Activated CD4-positive, alpha-beta T cell treated with anti-CD3 and anti-CD28 coated beads, Interleukin-2, amount 50 U/mL, for 24 hours (primary cell): ENCODE measurements at places on chromosomes 2 and 18.

GRCh38 chr2:100835006-100835659, 15.2 kb downstream of the NPAS2 start:
- DNase-seq = no peak

GRCh38 chr18:77650799-77651385, 401.2 kb downstream of the GALR1 start:
- peak; percentile 21 for DNase-seq

GRCh38 chr2:215615803-215616174, 179.9 kb upstream of the FN1 start:
- no peak for DNase-seq

DNA sequence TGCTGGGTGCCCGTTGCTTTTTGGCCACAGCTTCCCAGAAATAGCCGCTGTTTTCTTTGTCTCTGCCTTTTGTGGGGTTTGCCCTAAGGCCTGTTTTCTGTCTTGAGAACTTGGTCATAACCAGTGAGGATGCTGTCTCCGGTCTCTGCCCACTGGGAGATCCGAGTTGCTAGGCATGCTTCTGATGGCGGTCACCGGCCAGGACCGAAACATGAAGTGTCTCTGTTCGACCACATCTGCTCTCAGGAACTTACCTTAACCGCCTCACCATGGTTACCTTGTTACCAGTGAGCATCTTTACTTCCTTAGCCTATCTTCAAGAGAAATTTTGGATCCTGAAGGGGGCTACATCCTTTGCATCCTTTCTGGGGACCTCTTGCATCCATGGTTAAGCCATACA, 91.9 kb downstream of the RTP5 start:
- no peak for DNase-seq

DNA sequence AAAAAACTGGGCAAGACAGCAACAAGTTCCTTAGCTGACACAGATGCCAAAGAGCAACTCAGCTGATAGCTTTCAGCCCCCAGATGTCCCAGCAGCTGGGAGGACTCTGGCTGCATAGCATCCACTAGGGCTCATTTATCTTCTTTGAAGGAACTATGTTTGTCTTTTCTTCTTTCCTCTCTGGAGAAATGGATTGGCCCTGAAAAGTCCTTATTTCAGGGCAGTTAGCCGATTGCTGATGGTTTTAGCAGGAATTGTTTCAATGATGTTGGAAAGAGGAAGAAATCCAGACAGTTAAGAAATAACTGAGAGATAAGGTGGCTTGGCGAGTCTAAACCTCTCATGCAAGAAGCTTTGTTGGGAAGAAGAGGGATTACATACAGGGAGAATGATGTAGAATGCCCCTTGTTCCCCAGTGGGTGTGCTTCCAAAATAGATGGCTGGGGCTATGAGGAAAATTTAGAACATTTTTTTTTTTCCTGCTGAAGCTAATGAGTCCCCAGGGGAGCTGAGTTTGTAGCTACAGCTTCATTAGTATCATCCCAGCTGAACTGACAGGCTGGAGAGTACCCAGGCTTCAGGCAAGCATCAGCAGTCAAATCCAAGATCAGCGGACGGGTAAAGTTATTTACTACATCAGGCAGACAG, 33.6 kb upstream of the SERPINE2 start:
- DNase-seq = no peak

DNA sequence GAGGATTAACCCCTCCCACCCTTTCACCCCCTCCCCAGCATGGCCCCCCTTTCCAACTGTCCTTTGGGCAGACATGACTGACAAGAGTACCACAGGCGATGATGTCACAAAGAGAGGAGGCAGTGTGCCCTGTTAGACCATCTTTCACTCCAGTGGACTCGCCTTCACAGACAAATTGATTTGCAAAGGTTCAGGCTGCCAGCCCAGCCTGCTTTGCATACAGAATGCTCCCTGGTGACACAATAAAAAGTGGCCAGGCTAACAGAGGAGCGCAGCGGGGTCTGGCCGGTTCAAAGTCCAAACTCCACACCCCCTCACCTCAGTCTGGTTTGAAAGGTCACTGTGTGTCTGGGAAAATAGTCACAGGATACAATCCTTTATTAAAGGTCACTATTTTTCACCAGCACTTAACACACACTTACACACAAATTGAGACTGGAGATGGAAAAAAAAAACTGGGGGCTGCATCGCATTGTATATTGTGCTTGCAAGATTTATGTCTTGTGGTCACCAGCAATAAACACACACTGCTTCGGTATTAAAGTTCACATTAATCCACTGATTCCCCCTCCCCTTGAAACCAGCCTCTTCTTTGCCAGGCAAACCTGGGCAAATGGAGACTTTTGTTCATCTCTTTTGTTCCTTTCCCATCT, 236.9 kb downstream of the BCL11A start:
- no peak for DNase-seq

- no peak for DNase-seq
Observed at GRCh38 chr18:61496374-61496773, 163.1 kb downstream of the CDH20 start.

DNA sequence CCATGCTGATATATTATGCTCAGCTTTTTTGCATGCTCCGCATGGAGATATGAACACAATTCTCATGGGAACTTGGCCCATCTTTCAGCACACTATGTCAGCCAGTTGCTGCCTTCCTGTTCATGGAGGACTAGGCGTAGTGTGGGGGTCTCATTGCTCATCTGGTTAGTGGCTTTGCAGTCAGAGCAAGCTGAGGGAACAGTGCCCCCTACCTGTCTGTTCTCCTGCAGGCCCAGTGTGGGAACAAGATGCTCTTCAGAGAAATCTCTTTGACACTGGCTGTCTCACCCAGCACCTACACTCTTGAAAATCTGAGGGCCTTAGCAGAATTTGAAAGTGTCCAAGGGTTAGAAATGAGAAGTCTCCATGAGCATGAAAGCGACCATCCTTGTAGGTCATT, 47.1 kb downstream of the SPTBN1 start:
- no peak for DNase-seq

- no peak for DNase-seq
Observed at GRCh38 chr2:126302043-126302442, 353.9 kb upstream of the GYPC start.

DNA sequence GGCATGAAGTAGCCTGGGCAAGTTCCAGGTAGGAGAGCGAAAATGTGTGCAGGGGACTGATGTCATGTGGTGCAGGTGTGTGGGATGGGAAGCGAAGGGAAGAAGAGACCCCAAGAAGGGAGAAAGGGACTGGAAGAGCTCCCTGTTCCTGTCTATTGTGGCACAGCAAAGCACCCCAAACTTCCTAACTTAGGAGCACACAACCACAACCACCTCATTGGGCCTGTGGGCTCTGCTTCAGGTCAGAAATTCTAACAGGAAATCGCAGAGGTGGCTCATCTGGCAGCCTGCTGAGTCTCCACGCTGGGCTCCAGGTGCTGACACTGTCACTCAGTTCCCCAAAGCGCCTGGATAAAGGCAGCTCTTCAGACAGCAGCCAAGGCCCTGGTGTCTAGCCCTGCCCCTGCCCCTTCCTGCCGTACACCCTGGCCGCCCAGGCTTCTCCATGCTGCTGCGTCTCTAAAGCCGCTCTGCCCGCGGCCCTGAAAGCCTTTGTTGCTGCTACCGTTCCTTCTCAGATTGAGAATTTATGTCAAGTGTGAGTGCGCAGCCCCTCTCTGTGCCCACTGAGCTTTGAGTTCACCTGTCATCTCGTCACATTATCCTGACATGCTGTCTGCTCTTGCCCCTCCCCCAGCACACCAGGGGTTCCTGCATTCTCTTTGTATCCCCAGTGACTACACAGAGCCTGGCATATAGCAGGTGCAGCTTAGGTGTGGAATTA, 140.2 kb upstream of the BCL2L11 start:
- no peak for DNase-seq

- DNase-seq = no peak
Observed at GRCh38 chr2:119241205-119241532, 17.5 kb downstream of the STEAP3 start.

- DNase-seq = no peak
Observed at GRCh38 chr18:25473008-25473407, 121.0 kb upstream of the ZNF521 start.

DNA sequence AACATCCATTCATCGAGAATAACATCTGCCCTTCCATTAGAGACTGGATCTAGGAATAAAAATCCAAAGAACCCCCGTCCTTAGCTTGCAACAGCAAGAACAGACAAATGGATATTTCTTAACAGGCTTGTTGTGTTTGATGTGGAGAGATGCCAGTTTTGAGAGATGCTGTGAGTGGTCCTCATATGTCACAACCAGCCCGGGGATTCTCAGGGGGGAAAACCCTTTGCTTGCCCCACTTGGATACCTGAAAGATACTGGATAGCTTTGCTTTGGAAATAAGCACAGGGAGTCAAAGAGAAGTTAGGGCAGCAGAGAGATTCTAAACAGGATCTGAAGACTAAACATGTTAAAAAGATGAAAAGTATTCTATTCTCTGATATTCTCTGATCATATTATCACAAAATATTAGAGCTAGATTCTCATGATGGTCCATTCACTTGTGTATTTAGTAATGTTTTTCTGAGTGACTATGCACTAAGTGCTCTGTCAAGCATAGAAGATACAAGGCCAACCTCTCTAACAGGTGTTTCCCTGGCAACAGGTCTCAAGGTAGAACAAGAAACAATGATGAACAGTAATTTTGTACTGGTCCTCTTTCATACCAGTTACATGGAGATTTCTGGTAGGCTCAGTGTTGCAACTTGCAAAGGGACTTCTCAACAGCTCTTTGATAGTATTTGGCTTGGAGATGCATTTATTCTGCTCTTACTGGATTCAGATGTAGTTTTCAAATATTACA, 348.2 kb downstream of the MYCN start:
- DNase-seq = no peak

DNA sequence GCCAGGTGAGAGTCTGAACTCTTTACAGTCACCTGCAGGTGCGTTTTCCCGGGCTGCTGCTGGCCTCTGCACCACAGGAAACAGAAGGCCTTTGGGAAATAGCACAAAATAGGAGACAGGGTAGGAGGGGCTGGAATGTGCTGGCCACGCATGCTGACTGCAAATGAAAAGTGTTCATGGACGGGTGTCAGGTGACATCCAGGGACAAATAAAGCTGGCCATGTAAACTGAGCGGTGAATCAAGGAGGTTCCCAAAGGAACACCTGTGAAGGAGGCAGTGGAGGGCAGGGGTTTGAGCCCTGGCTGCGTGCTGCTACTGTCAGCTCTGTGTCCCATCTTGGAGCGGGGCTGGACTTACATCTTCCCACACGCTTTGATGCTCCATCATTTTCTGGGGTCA, 42.4 kb upstream of the GBX2 start:
- no peak for DNase-seq

DNA sequence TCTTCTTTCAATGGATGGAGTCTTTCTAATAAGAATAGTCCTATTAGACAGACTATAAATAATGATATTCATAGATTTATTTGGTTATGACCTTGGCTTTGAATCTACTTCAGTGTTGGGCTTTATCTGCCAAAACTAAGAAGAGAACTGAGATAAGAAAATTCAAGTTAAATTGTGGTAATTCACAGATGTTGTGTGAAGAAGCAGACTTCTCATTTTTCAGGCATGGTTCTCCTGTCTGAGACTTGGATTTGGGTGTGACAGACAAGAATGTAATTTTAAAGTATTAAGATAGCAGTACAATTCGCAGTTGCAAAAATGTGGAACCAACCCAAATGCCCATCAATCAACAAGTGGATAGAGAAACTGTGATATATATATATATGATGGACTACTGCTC, 124.7 kb downstream of the QPCT start:
- DNase-seq = no peak

DNA sequence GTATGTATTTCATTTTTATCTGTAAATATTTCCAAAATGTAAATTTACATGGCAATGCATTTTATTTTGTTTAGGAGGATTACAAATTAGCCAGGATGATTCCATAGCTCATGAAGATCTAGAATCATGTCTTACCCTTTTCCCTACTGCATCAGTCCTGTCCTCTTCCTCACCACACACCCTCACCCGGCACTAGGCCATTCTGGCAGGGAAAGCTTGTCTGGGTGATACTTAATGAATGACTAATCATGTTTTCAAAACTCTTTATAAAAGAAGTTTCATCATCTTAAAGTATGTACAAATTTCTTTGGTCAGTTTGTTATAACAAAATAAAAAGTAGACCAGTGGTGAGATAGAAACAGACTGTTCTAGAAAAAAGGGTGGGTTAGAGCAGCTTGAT, 283.3 kb upstream of the VWC2L start:
- DNase-seq = no peak

DNA sequence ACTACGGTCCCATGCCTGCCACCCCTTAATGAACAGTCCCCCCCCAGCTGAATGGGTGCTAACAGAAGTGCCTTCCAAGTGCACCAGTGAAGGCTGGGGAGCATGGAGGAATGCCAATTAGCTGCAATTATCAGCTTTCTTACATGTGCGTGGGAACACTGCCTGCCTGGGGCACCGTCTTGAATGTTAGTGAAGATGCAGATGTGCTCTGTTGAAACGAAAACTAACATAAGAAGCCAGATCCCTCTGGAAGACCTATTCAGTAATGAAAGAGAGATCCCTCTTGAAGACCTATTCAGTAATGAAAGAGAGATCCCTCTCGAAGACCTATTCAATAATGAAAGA, 154.5 kb downstream of the CLIP4 start:
- DNase-seq = no peak

- DNase-seq = no peak
Observed at GRCh38 chr2:24917086-24917485, 3.0 kb downstream of the ADCY3 start.

DNA sequence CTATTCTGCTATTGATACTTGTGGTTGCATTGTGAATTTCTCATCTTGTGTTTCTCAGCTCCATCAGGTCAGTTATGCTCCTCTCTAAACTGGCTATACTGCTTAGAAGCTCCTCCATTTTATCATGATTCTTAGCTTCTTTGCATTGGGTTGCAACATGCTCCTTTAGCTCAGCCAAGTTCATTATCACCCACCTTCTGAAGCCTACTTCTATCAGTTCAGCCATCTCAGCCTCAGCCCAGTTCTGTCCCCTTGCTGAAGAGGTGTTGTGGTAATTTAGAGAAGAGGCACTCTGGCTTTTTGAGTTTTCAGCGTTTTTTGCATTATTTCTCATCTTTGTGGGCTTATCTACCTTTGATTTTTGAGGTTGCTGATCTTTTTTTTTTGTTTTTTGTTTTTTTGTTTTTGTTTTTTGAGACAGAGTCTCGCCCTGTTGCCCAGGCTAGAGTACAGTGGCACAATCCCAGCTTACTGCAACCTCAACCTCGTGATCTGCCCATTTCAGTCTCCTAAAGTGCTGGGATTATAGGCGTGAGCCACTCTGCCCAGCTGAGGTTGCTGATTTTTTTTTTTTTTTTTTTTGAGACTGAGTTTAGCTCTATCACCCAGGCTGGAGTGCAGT, 36.0 kb downstream of the ANKRD12 start:
- no peak for DNase-seq
